ENCODE measurements at places on chromosomes 5 and 9.

DNA sequence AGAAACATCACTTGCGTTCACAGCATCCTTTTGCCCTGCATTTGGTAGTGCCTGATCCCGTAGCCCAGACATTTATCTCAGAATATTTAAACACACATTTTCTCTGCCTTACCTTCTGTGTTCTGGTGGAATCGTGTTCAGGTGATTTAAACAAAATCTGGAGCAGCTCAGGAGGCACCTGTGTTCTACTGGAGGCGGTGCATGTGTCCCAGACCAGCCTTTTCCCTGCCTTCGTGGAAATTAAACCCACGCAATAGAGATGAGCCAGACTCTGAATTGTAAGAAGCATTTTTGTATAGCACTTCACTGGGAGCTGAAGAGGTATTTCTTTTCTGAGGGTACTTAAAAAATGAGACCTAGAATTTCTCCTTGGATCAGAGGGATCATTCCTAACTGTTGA is 212.5 kb downstream of the MAST4 start:
- DNase-seq: no peak

DNA sequence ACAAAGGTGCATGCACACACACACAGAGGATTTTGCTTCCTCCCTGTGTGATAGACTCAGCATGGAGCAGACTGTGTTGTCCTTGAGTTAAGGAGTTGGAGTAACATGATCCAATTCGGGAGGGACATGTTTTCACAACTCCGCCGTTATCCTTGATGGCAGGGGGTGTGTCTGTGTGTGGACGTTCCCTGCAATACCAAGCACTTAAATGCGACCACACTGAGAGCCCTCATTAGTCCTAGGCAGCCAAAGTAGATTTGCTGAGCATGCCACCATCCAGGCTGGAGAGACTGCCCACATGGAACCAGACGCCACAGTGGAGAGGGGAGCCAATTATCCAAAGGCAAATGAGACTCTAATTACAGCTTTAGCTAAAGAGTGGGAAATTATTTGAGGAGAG is 140.1 kb downstream of the DOCK2 start:
- DNase-seq: no peak

DNA sequence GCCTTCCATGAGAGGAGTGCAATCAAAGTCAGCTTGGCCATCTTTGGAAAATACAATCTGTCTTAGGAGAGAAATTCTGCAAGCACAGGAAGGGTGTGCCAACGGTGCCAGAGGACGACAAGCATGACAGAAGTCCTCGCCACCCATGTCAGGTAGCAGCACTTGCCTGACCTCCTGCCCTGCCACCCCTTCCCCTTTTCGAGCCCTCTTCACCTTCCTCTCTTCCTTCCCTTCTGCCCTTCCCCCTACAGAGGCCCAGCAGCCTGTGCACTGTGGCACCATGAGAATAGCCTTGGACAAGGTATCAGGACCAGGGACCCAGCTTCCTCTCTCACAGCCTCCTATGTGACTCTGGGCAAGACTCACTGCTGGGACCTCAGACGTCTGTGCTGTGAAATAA is 5.3 kb upstream of the UBE2QL1 start:
- DNase-seq: no peak

DNA sequence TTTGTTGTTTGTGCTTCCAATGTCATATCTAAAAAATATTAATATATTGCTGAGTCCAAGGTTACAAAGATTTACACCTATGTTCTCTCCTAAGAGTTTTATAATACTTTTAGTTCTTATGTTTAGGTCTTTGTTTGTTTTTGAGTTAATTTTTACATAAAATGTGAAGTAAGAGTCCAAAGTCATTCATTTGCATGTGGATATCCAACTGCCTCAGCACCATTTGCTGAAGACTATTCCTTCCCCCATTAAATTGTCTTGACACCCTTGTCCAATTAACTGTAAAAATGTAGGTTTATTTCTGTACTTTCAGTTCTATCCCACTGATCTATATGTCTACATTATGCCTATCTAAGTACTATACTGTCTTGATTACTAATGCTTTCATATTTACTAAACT is 35.7 kb downstream of the TTC33 start:
- no peak for DNase-seq

DNA sequence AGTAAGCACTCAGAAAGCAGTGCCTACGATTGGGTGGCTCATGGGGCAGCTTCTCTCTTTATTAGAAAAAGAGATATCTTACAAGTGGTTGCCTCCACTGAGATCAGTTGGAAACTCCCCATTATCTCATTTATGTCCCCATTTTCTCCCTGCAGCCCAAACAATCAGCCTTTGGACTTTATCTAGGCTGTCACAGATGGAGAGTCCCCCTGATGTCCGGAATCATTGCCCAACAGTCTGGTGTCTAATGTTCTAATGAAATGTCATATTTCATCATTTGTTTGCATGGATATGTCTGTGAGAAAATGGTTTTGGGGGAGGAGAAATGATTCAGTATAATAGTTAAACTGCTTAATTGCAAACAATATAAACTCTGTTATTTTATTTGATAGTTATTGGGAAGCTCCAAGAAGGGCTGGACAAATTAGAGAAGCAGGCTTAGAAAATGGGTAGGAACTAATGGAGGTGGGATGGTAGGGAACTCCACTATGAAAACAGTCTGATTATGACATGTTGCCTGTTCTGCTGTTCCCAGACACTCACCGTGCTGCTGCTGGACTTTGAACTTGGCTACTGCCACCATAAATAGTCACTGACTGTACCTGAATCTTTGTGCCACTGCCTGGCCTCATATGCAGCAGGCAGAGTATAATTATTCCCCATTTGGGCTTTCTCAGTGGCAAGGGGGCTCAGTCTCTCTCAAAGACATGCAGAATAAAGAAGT is 38.3 kb upstream of the SMAD5 start:
- no peak for DNase-seq
